ENCODE measurements at places on chromosomes 5 and 9.
A peak's percentile ranks its signal among the peaks of the same experiment; 100 is the strongest.

GRCh38 chr5:140358738-140359310, 1.2 kb upstream of the SLC4A9 start:
- DNase-seq: peak; percentile 35

GRCh38 chr9:133237035-133237731, 28.1 kb upstream of the OBP2B start:
- DNase-seq: no peak

- no peak for DNase-seq
Measured at GRCh38 chr9:14183001-14183400, 130.9 kb downstream of the NFIB start.

GRCh38 chr5:55897905-55898304, 46.7 kb downstream of the IL31RA start:
- no peak for DNase-seq

DNA sequence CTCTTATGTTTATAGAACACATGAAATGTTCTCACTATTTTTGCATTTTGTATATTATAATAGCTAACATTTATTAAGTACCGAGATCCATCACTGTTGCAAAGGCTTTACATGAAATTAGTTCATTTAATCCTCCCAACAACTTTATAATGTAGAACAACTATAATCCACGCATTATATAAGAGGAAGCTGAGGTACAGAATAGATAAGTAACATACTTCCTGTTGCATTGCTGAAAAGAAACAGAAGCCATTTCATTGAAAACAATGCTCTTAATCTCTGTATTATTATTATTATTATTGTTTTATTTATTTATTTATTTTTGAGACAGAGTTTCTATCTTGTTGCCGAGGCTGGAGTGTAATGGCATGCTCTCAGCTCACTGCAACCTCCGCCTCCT, 7.9 kb upstream of the INSYN2B start:
- no peak for DNase-seq

- DNase-seq: no peak
Measured at GRCh38 chr9:93052791-93053540, 5.5 kb upstream of the SUSD3 start.

DNA sequence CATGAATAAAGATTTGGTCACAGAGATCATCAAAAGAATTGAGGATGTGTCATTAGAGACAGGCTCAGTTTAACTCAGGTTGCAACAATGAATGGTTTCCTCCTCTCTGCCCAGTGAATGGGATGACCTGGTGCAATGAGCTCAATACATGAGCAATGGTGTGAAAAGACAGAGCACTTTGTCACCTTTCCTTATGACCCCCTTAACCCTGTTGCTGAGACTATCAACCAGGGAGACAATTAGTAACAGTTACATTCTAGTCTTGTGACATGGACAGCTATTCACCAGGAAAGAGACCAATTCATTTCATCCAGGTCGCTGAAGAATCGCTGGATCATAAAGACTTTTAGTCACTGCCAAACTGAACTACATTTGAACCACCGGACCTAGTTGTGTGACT, 19.9 kb upstream of the CDH6 start:
- no peak for DNase-seq

GRCh38 chr9:121222524-121223171, 21.0 kb upstream of the RAB14 start:
- no peak for DNase-seq
